ENCODE measurements at places on chromosomes 5 and 9. TPM values are rescaled to one million over a fixed set of nuclear protein-coding genes. Genes with fewer than 3 reads are reported as not detected.

Gene CA9
- total RNA-seq: under 0.01 TPM

Gene PCDHA9
- total RNA-seq: under 0.01 TPM

Gene LCN10
- not detected for total RNA-seq

Gene ASS1
- total RNA-seq: 88.3 TPM

Gene FBXL17
- total RNA-seq: 16.8 TPM

Gene KCNN2
- total RNA-seq: 2.6 TPM

Data from fibroblast of villous mesenchyme (primary cell).